ENCODE measurements at places on chromosomes 12 and 14.

- no peak for DNase-seq
Observed at GRCh38 chr12:13277293-13277692, 80.8 kb downstream of the EMP1 start.

DNA sequence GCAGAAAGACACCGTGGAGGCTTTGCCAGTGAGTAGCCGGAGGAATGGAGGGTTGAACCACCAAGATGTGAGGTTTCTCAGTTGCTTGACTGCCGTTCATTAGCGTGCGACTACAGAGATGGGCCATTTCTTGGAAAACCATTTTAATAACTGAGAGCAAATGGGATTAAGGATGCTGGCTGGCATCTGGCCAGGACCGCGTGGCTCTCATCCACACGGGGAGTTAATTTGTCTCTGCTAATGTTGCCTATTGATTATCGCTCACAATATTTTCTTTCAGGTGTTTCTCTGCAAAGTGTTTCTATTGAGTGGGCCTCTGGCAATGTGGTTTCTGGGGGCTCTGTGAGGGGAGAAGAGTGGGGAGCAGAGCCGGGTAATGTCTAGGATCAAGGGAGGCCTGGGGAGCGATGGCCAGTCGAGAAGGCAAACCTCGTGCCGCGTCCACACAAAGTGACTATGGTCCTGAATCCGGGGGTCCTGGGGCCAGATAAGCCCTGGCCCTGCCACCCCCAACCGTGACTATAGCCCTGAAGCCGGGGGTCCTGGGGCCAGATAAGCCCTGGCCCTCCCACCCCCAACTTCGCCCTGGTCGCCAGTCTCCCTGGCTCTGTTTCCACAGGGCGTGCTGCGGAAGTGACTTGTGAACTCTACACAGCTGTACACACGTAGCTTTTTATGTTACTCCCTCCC, 110.6 kb downstream of the PRMT8 start:
- no peak for DNase-seq

GRCh38 chr14:104582662-104583061, 3.1 kb downstream of the C14orf180 start:
- DNase-seq: no peak

DNA sequence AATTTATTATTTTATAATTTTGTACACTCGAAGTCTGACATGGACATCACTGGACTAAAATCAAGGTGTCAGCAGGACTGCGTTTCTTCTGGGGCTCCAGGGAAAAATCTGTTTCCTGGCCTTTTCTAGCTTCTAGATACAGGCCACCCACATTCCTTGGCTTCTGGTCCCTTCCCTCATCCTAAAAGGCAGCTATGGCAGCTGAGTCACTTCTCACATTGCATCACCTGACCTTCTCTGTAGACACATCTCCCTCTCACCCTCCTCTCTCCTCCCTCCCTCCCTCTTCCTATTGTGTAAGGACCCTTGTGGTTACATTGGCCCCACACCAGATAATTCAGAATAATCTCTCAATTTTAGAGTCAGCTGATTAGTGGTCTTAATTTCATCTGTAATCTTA, 92.4 kb downstream of the RPS6KA5 start:
- no peak for DNase-seq

- no peak for DNase-seq
Observed at GRCh38 chr12:8120072-8120713, 3.2 kb upstream of the CLEC4A start.

DNA sequence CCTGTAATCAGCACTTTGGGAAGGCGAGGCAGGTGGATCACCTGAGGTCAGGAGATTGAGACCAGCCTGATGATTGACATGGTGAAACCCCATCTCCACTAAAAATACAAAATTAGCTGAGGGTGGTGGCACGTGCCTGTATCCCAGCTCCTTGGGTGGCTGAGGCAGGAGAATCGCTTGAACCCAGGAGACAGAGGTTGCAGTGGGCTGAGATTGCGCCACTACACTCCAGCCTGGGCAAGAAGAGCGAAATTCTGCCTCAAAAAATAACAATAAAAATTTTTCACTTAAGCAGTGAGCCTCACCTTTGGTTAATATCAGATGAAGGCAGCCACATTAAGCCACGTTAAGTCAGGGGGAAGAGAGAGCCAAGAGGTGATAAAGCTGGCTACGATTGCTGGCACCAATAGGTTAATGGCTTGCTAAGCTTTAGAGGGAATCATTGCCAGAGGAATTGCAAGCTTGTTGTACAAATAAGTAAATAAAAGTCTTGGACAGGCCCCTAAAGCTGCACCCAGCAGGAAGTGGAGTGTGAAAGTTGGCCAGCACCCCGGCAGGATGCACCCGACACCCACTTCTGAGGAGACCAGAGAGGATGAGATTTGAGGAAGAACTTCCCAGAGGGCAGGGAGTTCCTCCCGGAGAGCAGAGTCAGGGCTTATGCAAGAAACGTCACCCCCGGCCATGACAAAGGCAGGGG, 41.3 kb upstream of the TESC start:
- DNase-seq: no peak

DNA sequence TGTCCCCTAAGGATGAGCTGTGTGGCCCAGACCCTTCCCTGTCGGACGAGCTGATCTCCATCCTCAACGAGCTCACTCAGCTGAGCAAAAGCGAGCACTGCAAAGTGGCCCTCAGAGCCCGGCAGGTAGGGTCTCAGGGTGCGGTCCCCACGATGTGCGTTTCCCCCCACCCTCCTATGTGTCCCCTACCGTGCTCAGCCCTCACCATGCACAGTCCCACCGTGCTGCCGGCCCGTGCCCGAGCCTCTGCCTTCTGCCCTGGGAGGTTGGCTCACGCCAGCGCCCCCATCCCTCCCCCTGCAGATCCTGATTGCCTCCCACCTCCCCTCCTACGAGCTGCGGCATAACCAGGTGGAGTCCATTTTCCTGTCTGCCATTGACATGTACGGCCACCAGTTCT, 86.6 kb downstream of the FOXN4 start:
- no peak for DNase-seq

GRCh38 chr14:23563473-23564180, 4.0 kb downstream of the AP1G2 start:
- DNase-seq: peak; percentile 13

DNA sequence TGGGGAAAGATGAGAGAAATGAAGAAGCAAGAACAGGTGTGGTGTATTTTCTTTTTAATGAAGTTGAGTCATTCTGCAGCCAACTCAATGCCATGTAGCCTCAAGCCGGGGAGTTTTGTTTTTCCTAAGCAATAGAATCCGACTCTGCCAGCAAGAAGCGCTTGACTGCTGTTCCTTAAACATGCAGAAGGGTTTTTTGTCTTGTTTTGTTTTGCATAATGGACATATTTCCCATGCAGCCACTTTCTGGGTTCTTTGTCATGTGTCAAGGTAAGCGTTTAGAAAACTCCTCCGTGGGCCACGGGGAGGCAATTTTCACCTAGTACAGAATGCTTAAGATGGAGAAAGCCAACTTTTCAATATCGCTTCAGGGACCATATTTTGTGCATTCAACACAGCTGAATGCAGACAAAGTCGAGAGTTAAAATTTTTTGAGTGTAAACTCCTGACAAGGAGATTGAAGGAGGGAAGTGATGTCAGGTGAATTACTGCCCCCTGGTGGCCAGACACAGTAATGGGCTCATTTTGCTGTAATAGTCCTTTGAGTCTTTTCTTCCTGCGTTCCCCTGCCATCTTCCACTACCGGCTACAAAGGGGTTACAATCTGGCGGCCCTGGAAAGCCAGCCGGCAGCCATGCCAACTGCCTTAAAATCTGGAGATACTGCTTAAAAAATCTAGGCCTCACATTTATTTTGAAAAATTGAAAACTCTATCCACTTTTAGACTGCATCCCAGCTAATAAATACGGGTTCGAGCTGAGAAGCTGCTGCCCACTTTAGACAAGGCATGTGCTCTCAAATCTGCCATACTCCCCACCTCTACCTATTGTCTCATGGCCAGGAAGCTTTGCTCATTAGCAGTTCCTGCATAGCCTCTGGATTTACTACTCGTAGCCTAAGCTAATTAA, 3.2 kb upstream of the FICD start:
- DNase-seq: peak; percentile 88

DNA sequence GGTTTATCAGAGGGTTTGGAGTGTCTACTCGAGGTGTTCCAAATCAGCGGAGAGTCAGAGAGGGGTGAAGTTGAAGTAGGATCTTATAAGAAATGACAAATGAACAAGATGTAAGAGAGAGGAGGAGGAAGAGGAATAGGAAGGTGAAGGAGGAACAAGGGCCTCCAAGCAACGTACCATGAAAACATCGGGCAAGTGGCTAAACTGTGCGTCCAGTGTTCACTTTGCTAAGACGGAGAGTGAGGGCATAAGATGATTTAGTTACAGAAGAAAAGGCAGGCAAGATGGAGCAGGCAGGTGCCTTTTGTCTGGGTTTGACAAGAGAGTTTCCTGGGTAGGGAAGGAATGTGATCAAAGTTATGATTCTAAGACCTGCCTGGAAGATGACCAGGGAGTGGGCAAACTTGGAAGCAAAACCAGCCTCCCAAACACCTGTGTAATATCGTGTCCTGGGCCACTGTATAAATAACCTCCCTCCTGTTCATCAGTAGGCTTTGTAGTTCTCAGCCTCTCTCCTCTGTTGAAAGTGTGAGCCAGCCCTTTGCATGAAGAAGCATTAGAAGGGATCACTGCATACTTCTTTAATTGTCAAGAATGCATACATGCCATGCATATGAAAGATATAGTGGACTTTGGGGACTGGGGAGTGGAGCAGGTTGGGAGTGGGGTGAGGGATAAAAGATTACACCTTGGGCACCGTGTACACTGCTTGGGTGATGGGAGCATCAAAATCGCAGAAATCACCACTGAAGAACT, 111.4 kb downstream of the ZFP36L1 start:
- DNase-seq: no peak

DNA sequence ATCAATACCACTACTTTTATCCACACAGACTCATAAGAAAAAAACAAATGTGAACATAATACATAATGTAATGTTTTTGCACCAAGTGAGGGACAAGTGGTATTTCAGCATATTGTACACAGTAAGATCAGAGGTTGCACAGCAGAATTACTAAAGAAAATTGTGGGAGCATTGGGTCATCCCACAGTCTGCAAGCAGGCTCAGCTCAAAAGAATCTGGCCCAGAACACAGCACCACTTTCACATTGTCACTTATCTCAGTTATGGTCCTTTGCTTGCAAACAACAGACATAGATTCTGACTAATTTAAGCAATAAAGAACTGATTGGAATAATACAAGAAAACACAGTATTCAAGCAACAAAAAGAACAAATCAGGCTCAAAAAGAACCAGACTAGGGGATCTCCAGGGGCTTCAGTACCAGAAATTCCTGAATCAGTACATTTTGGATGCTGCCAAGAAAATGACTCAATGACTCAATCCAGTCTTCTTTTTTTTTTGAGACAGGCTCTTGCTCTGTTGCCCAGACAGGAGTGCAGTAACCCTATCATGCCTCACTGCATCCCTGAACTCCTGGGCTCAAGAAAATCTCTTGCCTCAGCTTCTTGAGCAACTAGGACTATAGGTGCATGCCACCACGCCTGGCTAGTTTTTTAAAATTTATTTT, 42.9 kb upstream of the EEA1 start:
- DNase-seq: no peak

GRCh38 chr14:93347850-93348249, 868 bp downstream of the COX8C start:
- DNase-seq: no peak
